Endodermal cell (in vitro differentiated cells): ENCODE measurements at places on chromosomes 7 and 10.

DNA sequence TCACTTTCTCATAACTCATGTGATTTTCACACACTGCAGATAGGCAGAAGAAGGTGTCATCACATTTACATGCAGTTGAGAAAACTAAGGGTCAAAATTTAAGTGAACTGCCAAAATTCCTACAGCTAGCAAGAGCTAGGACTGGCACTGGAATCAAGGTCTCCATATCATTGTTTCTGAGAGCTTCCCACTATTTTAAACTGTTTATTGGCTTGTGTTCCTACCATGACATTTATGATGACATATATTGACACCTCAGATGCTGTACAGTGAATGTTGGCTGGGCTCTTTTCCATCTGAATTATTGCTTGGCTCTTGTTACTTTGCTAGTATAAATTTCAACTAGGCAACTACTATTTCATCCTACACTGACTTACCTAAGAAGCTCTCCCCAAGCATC lies 2.0 kb downstream of the THSD7A start:
- DNase-seq: no peak

- DNase-seq: no peak
These were observed 18.7 kb downstream of the KCNK18 start for GRCh38 chr10:117216028-117216427.

- no peak for DNase-seq
These were observed 4.5 kb downstream of the LLCFC1 start for GRCh38 chr7:142943706-142944268.

GRCh38 chr7:15503603-15504290 lies 58.1 kb downstream of the AGMO start:
- no peak for DNase-seq

GRCh38 chr7:49398236-49398635 lies 375.2 kb upstream of the VWC2 start:
- DNase-seq: no peak

DNA sequence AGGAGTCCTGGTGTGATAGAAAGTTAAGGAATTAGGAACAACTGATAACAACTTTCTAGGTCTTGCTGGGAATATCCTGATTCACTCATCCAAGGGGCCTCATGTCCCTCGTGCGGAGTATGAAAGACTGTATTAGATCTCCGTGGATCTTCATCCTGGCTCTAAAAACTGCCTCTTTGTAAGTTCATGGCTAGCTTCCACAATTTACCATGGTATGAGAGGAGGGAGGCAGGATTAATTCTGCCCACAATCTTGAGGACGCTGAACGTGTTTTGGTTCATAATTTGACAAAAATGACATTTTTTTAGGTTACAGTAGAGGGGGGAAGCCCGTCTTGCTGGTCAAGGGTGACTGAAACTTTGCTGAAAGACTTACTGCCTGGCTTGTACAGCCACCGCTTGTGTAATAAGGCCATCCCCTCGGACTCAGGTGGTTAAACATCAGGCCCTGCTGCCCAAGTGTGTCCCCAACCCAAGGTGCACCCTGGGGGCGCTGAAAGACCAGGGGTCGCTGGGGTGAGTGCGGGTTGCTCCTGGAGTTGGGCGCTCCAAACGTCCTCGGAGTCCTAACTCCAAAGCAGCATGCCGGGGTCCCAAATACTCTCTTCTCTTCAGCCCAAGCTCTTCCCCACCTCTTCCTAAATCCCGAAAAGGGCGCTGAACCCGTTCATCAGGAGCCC lies 733 bp downstream of the HIBADH start:
- peak; percentile 82 for DNase-seq
